ENCODE measurements at places on chromosomes 5 and 9.

DNA sequence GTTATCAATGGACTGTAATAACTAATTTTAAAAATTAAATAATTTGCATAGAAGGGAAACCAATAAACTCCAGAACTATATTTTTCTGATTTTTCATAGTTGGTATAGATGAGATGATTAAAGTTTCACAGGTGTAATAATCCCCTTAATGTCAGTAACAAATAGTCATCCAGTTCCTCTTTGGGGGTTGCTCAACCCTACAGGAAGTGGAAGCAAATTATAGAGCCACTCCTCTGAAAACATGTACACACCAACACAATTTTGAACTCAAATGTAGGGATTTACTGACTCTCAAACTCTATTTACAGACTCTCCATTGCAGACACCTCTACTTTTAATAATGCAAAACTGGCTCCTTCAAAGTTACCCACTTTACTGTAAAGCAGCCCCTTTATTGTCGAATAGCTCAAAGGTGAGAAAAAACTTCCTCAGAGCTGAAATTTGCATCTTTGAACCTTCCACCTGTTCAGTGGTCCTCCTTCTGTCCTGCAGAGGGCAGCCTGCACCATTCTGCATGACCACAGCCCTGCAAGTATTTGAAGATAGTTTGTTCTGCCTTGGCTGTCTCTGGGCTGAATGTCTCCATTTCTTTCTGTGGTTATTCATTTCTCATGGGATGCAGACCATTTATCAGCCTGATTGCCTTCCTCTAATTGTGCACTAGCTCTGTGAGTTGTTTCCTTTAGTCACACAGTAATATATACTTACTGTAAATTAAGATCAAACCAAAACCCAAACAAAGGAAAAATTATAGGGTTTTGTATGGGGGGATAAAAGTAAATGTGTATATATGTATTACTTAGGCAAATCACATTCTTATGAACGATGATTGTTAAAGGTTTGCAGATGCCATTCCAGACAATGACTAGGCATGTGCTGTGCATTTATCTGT lies 383.2 kb upstream of the SGCD start:
- DNase-seq, result peak; percentile 58

DNA sequence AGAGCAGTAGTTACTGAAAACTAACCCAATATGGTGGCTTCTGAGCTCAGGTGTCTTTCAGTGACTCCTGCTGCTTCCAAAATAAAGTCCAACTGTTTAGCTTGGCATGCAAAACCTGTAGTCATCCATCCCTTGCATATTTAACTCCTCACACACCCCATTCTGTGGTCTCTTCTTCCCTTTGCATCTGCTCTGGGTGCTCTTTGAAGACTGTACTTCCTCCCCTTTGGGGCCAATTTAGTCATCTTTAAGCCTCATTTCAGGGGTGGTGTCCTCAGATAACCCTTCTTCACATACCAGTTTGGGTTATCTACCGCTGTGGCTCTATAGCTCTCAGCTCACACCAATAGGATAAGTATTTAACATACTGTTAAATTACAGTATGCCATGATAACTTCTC lies 209.9 kb upstream of the DMRT1 start:
- DNase-seq, result peak; percentile 91

- DNase-seq, result no peak
Measured at GRCh38 chr9:127972236-127972871, 8.4 kb downstream of the EEIG1 start.

- no peak for DNase-seq
Measured at GRCh38 chr5:126137891-126138280, 285.3 kb upstream of the GRAMD2B start.

DNA sequence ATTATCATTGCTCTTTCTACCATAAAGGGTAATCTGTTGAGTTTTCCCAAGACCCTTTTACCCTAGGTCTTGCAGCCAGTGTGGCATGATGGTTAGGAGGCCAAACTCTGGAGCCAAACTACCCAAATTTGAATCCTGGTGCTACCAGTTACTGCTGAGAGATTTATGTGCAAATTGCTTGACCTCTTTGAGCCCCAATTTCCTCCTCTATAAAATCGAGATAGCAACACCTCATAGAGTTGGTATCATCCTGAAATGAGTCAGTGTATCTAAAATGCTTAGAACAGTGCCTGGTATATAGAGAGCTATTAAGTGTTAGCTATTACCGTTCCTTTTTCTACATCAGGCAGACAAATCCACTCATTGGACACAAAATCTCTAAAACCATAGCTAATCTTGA lies 43.0 kb downstream of the ACTBL2 start:
- no peak for DNase-seq

GRCh38 chr5:43409809-43410271 lies 2.4 kb downstream of the CCL28 start:
- DNase-seq, result no peak

DNA sequence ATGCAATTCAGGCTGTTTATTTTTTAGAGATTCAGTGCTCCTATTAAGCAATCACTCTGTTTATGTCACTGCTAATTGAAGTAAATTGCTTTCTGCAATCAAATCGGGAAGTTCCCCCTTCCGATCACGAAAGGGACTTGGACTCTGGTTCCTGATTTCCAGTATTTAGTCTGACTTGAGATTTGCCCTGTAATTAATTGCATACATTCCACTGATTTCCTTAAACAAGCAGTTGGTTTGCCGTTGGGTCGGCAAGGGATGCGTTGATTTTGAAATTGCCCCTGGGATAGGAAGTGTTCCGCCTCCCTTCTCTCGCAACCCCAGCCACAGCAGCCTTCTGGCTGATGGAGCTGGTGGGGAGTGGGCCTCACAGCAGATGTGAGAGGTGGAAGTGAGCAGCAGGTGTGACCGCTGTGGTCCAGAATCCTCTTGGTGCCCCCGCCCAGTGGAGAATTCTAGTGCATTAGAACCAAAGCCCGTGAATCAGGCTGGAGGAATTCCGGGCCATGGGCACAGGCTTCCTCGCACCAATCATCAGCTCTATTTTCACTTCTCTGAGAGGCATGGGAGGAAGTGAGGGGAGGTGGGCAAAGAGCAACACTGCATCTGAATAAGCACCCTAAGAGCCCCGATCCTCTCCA lies 102.5 kb downstream of the SPRY4 start:
- DNase-seq, result peak; percentile 17

DNA sequence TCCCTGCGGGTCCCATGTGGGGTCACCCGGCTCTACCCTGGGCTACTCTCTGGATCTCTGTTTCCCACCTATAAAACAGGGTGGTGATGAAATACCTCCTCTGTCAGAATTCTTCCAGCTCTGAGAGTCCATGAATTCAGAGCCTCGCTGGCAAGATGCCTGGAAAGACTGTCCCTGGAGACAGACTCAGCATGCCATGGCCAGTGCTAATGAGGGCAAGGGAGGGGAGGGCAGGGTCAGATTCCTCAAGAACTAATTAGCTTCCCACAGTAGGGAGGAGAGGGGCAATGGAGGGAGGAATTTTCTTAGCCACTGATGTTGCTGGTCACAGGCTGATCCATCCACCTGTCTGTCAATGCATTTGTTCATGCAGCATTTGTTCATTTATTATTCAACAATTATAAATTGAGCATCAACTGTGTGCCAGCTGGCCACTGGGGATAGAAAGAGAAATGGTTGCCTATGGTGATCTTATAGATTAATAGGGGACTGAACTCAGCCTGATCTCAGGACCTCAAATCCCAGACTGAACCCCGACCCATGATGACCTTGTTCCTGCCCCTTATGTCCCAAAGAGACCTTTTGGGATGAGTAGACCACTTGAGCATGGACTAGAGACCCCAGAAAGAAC lies 4.7 kb downstream of the SYNPO start:
- DNase-seq, result no peak

- peak; percentile 95 for DNase-seq
Measured at GRCh38 chr9:107489687-107490605, at the start of gene KLF4. Gene KLF4, minus strand, starts transcription at chr9:107489769. Its CDS starts 597 bp downstream, at chr9:107489172.

DNA sequence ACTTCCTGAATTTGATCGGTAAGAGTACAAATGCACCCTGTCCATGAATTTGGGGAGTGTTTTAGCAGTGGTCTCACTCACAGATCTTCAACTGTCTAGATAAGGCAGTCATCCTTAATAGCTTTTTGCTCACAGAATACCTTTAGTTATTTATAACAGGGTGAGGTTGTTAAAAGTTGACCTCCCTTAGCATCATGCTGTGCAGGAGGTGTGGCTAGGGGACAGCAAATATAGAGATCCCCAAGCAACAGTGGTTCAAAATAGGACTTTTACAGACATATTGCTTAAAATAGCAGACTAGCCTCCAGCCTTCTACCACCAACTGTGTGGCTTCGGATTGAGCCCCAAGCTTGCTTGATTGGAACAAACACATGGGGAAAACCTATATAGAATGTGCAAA lies 724.4 kb downstream of the TLE1 start:
- DNase-seq, result no peak

DNA sequence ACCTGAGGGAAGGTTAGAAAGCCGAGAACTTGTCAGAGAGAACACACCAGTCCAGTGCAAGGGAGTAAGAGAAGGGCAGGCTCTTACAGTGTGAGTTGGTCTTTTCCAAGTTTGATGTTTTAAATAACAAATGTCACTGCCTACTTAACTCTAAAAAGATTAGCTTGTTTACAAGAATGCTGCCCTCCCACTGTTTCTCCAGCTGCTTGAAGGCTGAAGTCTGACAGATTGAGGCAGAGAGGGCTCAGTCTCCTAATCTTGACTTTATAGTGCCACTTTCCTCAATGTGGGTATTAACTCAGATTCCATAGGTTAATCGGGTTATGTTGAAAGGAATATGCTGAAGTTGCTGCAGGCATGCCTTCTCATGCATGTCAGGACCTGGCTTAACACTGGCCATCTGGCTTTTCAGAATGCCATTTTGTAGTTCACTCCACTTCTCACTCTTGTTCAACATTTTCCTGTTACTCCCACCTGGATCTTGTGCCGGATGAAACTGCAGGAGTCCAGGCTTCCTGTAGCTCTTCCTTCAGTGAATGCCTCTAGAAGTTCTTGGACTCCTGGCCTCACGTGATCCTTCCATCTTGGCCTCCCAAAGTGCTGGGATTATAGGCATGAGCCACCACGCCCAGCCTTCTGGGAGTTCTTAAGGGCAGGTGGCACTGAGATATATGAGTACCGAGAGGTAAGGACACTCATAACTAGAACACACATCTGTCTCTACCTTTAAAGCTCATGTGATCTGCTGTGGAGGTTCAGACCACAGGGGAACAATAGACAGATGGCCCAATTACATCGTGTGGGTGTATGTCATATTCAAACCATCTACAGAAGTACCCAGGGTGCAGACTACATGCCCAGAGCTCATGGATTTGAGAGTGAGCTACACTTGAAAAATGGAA lies 249.7 kb downstream of the ARHGAP26 start:
- DNase-seq, result no peak

GRCh38 chr9:112002847-112003457 lies 106.3 kb downstream of the UGCG start:
- no peak for DNase-seq

DNA sequence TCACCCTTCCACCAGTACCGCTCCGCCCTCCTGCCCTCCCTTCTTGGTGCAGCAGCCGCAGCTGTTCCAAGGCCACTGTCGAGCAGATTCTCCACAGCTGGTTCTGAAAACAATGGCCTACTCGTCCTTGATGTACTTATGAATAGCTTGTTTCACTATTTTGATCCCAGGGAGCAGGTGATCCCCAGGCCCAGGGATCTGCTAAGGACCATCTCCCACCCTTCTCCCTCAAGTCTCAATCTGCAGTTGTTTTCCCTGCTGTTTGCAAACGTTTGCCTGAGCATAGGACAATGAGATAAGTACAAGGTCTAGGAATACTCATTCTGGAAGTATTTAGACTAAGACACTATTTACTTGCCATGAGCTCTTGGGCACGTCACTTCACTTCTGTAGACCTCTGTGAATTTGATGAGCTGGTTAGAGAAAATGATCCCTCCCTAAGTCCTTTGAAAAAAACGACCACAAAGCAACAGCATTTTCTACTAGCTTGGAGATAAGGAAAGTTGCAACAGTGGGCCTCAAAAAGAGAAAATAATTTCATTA lies 1.8 kb downstream of the LURAP1L start:
- DNase-seq, result peak; percentile 28

GRCh38 chr9:112890106-112891081 lies at the start of gene SLC46A2:
Gene SLC46A2, minus strand, starts transcription at chr9:112890876. Its CDS starts 195 bp downstream, at chr9:112890681.
- DNase-seq, result no peak

DNA sequence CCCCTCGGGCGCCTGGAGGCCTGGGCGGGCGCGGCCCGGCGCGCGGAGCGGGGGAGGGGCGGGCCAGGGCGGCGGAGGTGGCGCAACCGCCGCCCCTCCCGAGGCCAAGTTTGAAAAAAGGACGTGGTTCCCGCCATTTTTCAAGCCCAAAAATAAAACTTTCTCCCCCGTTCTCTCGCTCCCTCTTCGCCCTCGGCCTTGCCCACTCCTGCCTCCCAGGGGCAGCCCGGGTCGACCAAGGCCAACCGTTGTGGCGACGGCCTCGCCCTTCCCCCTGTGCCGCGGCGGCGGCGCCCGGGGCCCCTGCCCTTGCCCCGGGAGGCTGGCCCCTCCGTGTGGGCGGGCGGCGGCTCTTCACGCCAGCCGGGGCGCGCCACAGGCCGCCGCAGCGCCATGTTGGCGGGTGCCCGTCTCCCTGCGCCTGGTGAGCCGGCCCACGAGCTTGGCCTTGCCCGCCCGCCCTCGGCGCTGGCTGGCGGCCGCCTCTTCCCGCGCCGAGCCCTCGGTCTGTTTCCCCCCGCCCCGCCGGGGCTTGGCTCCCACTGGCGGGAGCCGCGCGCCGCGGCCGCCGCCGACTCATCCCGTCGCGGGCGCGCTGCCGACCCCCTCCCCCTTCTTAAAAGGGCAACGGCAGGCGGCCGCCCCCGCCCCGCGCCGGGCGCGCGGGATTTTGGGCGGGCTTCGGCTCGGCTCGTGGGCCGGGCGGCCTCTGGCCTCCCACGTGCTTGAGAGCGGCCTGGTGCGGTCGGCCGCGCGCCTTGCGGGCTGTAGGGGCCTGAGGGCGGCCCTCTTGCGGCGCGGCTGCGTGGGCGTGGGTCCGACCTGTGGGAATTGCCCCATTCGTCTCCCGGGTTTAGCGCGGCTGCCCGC lies 1.3 kb downstream of the ANP32B start:
- DNase-seq, result peak; percentile 89

DNA sequence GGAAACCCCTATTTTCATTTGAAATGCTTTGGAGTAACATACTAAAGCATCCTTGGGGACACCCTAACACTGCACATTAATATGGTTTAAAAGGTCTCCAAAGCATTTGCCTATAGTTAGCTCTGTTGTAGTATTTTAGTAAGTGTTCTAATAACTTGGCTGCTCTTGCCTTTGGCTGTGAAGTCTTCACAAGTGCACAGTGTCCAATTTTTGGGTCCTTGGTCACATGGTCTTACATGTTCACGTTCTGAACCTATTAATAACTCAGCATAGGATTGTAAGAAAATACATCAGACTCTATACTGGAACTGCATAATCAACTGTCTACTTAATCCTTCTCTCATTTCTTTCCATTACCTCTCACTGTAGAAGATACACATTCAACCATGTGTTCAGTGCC lies 17.4 kb downstream of the ADAMTS19 start:
- DNase-seq, result no peak

DNA sequence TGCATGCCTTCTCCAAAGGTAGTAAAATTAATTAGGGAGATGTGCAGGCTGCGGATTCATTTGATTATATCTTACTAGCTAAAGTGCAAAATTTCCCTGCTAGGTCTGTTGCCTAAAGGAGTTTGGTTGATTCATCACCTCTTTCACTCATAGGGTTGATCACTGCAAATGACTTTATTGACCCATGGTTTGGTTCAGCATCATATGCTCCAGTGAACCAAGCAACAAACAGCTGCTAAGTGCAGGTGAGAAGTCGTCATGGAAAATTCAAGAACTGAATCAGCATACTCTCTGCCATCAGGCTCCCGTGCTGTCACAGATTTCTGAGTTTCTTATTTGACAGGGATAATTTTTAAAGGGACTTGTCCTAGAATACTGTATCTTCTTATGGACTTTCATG lies 571.8 kb upstream of the CDH18 start:
- no peak for DNase-seq

All from hematopoietic multipotent progenitor cell treated with erythropoietin and hydrocortisone succinate and interleukin-3 and kit ligand, for 4 days (in vitro differentiated cells).